Activated CD4-positive, alpha-beta T cell treated with anti-CD3 and anti-CD28 coated beads, Interleukin-10, Interleukin-2, amounts not matched to agents 100 ng/mL and 50 ng/mL, durations not matched to agents 16 hours and 8 hours (primary cell): ENCODE measurements at places on chromosomes 7 and 10.
A peak's percentile ranks its signal among the peaks of the same experiment; 100 is the strongest.

GRCh38 chr10:67772894-67773511 lies 65.0 kb downstream of the DNAJC12 start:
- peak; percentile 73 for DNase-seq

GRCh38 chr7:18760631-18761445 lies 265.3 kb downstream of the HDAC9 start:
- no peak for DNase-seq

DNA sequence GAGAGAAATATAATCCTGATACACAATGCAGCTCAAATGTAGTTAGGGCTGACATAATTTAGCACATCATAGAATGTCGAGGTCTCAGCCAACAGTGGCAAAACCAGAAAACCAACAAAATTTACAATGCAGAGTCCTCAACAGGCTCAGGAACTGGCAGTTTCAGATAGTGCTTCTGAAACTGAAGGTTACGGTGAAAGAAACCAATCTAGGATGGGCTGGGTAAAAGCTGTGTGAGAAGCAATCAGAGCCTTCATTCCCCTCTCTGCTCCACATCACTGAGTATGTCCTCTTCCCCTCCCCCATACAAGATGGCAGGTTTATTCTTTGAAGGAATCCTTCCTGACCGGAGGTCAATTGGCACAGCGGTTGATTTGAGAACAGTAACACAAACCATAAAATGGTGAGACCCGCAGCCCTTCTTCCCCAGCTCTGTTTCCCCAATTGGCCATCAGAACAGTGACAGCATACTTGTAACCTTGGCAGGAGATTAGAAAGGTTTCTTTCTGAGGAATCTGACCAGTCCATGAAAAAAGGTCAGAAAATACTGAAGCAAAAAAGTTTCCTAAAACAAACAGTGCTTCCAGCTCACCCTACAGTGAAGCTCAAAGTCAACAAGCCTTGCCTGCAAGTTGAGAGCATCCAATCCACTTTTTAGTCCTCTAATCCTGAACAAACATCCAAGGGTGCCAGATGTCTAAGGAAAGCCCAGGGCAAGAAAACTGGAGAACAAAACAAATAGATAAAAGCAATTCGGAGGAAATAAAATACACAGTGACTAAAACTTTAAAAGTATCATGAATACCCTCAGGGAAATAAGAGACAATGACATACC lies 53.9 kb upstream of the IL6 start:
- DNase-seq: peak; percentile 73

DNA sequence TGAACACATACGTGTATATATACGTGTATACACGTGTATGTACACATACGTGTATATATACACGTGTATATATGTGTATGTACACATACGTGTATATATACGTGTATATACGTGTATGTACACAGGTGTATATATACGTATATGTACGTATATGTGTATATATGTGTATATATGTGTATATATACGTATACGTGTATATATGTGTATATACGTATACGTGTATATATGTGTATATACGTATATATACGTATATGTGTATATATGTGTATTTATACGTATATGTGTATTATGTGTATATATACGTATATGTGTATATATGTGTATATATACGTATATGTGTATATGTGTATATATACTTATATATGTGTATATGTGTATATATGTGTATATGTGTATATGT lies 44.3 kb downstream of the CD36 start:
- no peak for DNase-seq

GRCh38 chr10:49053053-49053997 lies 62.0 kb downstream of the VSTM4 start:
- peak; percentile 54 for DNase-seq
